ENCODE measurements at places on chromosomes 2 and 18.

DNA sequence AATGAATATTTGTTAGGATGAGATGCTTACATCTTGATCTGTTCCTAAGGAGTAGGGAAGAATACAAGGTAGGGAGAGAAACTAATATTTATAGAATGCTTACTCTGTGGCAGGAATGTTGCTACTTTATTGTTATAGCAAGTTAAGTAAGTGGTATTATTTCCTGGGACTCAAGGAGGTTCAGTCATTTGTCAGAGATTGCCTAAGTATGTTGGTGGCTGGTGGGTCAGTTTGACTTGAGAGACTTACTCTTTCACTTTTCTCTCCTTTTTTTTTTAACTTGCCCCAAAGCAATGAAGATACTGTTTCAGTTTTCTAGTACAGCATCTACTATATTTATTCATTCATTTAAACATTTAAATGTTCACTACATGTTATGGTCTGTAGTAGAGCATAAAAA, 209.2 kb upstream of the STON1 start:
- no peak for DNase-seq

DNA sequence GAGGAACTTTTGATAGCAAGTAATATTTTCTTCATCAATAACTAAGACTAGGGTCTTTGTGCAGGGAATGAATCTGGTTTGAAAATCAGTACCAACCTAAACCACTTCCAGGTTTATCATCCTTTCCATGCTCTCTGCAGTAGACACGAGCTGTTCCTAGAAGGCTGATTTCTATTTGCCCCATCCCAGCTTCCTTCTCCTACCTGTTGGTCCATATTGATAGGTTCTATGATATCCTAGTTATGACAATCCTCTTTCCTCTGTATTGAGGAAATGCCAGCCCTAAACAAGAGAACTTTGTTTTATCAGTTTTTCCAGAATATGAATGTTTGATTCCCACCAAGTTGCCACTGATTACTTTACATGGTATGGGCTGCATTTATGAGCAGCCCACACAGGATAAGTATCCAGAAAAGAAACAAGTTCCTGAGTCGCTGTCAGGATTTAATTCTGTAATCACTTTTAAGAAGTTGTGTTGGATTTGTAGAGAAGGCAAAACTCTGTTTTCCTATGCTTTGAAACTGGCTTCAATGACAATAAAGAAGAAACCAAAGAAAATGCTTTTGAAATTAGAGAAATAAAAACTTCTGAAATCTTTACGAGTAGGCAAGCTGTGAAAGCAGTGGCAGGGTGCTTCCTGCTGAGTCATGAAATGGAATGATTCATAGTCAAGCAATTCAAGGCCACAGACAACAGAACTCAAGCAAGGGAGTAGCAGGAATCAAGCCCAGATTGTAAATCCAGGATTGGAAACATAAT, 37.3 kb upstream of the TANK start:
- DNase-seq: peak; percentile 81

- no peak for DNase-seq
These were observed 77.2 kb downstream of the C1D start for GRCh38 chr2:67985586-67985985.

DNA sequence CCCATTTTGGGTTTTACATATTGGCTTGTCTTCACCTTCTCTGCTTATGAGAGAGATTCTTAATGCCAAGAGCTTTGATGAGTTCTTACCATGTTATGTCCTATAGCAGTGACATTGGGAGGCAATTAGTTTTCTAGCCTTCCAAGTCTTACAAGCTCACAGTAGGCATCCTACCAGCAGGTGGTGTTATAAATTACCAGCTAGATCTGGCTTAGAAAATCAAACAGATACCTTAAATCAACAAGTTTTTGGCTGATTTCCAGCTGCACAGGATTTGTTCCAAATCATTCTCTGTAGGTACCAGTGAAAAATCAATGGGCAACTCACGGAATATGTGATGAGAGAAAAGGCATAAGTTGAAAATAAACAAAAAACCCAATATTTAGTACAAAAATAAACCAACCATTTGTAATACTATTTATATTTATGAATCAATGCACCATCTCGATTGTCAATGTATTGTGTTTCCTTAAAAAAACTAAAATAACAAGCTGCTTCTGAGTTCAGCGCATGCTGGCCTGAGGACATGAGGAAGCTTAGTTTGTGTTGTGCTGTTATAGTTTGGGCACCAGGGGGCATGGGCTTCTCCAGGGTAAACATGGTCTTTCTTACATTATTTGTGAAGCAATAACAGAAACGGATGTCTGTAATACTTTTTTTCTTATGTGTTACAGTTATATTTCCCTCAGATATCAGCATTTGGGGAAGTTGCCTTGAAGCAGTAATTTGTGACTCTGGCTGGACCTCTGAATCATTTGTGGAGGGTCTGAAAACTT, 34.1 kb upstream of the NXPH2 start:
- no peak for DNase-seq

GRCh38 chr2:9573840-9574239, 18.2 kb upstream of the ADAM17 start:
- no peak for DNase-seq
